ENCODE measurements at places on chromosomes 5 and 9.
A peak's percentile ranks its signal among the peaks of the same experiment; 100 is the strongest.

- peak; percentile 31 for DNase-seq
Measured at GRCh38 chr9:503881-504852, 289.5 kb downstream of the DOCK8 start.

DNA sequence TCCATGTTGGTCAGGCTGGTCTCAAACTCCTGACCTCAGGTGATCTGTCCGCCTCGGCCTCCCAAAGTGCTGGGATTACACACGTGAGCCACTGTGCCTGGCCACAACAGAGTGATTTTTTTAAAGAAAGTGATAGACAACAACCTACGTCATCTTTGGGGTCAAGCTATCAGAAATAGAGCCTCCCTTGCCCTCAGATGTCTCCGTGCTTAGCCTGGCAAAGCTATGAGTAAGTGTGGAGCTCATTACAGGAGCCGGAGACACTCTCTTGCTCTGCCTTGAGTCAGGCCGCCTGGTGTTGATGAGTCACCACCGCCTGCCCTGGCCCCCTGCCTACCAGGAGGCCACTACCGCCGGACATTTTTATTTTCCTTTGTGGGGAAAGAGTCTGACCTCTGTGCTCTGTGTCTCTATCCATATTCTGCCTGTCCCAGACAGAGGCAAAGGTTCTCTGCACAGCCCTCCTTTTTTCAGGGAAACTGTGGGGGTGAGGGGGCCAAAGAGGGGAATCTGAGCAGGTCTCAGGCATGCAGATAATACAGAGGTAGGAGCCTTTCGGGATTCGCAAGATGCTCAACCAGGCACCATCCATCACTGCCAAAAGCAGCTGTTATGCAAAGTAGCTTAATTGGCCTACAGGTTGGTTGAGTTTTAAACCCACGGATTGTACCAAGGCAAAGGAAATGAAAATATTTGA, 123.7 kb upstream of the CPEB4 start:
- no peak for DNase-seq

- no peak for DNase-seq
Measured at GRCh38 chr5:172546196-172546595, 91.9 kb upstream of the SH3PXD2B start.

DNA sequence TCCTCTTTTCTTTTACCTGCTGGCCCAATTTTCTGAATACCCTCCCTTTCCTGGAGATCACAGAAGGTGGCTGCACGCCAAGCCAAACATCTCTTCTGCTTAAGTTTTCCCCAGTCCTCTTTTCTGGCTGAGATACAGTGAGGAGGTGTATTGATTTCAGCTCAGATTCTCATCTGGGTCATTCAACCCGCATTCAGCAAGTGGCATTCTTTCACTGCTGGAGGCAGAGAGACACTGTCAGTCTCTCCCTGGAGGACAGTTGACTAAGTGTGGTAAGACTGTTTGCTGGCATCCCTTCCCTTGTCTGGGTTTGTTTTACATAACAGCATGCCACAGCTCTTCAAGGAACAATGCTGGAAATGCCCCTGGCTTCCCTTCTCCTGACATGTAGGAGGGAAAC, 60.5 kb downstream of the GABRG2 start:
- DNase-seq, result no peak

GRCh38 chr5:109656829-109657228, 32.9 kb upstream of the MAN2A1 start:
- no peak for DNase-seq

DNA sequence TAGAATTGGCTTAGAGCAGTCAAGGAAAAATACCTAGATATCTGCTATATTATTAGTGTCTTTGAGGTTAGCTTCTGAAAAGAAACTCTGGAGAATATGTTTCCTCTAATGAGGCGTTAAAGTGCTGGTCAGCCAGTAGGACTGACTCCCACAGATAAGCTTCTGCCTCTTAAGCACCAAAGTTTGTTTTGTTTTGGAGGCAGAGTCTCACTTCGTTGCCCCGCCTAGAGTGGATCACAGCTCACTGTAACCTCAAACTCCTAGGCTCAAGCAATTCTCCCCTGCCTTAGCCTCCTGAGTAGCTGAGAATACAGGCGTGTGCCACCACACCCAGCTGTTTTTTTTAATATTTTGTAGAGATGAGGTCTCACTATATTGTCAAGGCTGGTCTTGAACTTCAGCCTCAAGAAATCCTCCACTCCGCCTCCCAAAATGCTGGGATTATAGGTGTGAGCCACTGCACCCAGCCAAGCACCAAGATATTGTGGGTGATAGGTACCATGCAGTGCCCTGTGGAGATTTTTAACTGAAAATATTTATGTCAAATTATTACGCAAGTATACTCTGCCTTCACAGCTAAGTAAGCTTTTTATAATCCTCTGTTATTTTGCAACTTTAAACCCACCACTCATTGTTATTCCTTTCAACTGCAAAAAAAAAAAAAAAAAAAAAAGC, 24.7 kb upstream of the TMEM171 start:
- no peak for DNase-seq

GRCh38 chr9:91395106-91395552, 28.5 kb downstream of the NFIL3 start:
- DNase-seq, result no peak

- DNase-seq, result no peak
Measured at GRCh38 chr9:134111064-134111463, 24.8 kb upstream of the WDR5 start.

DNA sequence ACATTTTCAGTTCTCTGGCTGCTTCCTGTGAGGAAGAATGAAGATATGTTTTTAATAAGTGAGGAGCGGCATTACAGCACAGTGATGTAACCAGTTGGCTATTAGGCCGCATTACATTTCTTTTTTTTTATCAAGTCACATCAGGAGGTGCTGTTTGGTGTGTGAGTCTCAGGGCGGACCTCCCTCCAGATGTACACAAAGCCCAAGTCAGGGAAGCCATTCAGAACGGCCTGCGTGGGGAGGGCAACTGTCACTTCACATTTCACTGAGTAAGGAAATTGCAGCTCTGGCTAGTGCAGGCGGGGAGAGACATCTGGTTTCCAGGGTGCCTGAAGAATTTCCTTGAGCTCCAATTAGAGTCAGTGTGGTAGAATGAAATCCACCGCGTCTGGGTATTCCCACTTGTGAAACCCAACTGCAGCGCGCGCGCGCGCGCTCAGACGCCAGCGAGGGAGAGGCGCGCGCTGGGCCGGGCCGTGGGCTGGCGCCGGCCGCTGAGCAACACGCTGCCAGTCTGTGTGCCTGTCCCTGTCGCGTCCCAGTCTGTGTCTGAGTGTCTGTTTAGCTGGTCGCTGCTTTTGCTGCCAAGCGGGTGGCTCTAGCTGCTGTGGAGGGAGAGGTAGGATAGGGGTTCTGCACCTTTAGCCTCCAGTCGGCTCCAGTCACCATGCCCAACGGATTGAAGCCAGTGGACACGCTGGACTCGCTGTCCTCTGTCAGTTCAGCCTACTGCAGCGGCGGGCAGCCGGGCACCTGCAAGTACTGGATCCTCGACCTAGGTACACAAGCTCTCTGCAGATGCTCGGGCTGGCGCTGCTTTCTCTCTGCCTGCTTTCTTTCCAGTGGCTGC, 140.8 kb upstream of the OTULINL start:
- no peak for DNase-seq

DNA sequence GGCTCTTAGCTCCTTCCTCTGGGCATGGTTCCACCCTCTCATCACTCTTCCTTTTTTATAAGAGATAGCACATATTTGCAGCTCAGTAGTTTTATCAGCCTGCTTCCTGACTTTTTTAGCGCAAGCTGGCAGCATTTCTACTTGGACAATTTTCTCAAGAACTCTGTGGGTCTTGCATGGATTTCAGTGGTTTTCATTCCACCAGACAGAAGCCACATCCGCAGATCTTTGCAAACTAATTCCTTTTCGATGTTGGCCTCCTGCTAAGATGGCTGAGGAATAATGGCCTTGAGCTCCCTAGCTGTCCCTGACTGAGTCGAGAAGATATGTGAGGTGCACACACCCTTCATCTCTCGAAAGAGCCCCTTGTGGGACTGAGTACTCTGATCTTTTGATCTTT, 49.5 kb downstream of the GALNT12 start:
- no peak for DNase-seq

DNA sequence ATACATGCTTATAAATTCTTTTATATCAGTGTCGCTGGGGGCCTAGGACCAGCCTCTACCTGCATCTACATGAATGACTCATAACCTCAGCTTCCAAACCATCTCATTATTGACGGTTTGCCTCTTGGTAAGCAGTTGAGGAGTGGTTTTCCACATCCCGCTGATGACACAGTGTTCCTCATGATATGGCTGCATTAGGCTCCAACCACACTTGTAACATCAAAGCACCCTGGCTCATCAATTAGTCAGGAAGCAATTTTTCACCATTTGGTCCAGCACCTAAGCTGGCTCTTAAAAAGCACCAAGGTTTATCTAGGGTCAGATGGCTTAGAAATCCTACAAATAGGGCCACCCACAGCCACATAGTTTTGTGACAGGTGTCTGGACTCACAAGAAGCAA, 402.4 kb downstream of the ARHGEF28 start:
- no peak for DNase-seq

GRCh38 chr5:102762562-102763227, 7.6 kb downstream of the PAM start:
- no peak for DNase-seq

DNA sequence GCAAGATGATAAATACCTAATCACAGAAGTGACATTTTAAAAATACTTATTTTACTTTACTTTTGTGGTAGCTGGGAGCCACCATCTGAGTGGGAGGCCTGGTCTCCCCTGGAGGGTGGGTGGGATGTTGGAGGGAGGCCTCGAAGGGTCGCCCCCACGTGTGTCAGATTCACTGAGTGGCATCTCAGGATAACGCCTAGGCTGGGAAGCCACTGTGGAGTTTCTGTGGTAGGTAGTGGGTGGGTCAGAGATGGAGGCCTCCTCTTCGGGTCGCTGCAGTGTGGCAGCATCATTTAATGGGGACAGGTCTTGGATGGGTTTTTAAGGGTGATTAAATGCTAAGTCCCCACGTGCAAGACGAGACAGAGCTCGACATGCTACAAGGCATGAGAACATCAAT, 1154.8 kb upstream of the CDH18 start:
- DNase-seq, result no peak

DNA sequence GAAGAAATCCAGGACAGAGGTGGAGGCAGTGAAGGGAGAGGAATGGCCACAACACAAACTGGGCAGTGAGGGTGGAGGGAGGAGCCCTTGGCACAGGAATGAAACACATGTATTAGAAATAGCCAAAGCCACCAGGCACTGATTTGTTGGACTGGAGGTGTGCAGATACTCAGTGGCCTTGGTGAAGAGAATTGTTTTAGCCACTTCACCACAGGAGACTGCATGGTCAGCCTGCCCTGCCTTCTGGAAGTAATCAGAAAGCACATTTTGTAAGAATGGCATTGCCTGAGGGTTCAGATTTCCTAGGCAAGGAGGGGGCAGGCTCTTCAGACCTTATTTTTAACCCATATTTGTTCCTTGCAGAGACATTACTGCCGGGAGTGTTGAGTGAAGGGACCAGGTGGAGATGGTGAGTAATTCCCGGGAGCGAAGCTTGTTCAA, 2.2 kb downstream of the SGCD start:
- no peak for DNase-seq

- no peak for DNase-seq
Measured at GRCh38 chr5:143699121-143699520, 112.8 kb upstream of the HMHB1 start.

- DNase-seq, result no peak
Measured at GRCh38 chr5:176774216-176775171, 35.9 kb upstream of the UNC5A start.

GRCh38 chr5:125053179-125053578, 306.7 kb upstream of the ZNF608 start:
- DNase-seq, result no peak

GRCh38 chr9:136455043-136456002, 15.7 kb upstream of the INPP5E start:
- no peak for DNase-seq

Measured in NCI-H510A treated with DMSO at 0.1 percent for 48 hours (cell line).